MCF 10A (cell line): ENCODE measurements at places on chromosomes 6 and 20.

GRCh38 chr6:45445749-45446549 lies 68.2 kb upstream of the SUPT3H start:
- peak; percentile 99 for DNase-seq
- H3K27ac ChIP-seq: peak overlapping the region; percentile 85
- peaks cover 7% of the 10 kb centered on the region for H3K36me3 ChIP-seq
- peaks cover 34% of the 10 kb centered on the region for H3K4me1 ChIP-seq

- H3K27me3 ChIP-seq: no peaks in the 10 kb centered on the region
- peak overlapping the region; percentile 95 for H3K27ac ChIP-seq
- DNase-seq: peak; percentile 18
- H3K4me3 ChIP-seq: peak overlapping the region; percentile 97
- H3K36me3 ChIP-seq: no peaks in the 10 kb centered on the region
Observed at GRCh38 chr6:56953597-56954402, 1.1 kb upstream of the BEND6 start.

GRCh38 chr20:18543932-18544331 lies 23.3 kb upstream of the SMIM26 start:
- no peaks in the 10 kb centered on the region for H3K27me3 ChIP-seq
- no peak overlapping the region for H3K27ac ChIP-seq
- DNase-seq: no peak
- no peak overlapping the region for H3K4me3 ChIP-seq
- H3K36me3 ChIP-seq: peaks cover 94% of the 10 kb centered on the region

GRCh38 chr6:105675715-105676397 lies 273.0 kb upstream of the PREP start:
- no peak overlapping the region for H3K27ac ChIP-seq
- DNase-seq: peak; percentile 60
- no peaks in the 10 kb centered on the region for H3K36me3 ChIP-seq

GRCh38 chr6:149701714-149702113 lies 16.2 kb downstream of the LATS1 start:
- no peak overlapping the region for H3K4me3 ChIP-seq
- DNase-seq: no peak
- H3K27me3 ChIP-seq: no peaks in the 10 kb centered on the region
- peaks cover 12% of the 10 kb centered on the region for H3K36me3 ChIP-seq
- H3K27ac ChIP-seq: peak overlapping the region; percentile 44

DNA sequence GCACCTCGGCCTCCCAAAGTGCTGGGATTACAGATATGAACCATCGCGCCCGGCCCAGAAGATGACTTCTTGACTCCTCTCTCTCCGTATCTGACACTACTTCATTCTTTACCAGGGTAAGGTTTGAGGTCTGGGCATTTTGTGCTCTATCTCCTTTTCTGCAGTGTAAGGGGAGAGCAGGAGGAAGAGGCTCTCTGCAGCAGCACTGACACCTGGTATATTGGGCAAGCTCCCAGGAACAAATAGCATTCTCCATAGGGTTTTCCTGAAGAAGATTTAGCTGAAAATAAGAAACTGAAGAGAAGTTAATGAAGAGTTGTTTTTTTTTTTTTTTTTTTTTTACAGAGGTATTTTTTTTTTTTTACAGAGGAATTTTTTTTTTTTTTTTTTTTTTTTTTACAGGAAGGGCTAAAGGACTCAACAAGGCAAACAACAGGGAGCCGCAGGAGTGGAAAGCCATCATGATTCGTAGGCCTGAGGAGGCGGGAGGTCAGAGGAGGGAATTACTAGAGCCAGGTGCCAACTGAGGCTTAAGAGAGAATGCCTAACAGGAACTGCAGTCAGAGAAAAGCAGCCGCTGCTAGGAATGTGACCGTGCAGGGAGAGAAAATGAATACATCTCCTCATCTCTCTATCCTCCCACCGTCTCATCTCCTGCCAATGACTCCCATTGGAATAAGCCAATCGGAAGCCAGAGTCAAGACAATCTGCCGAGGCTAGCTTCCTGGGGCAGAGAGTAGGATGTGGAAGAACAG lies 34.7 kb upstream of the ADGRF4 start:
- no peaks in the 10 kb centered on the region for H3K36me3 ChIP-seq
- H3K4me3 ChIP-seq: no peak overlapping the region
- no peaks in the 10 kb centered on the region for H3K27me3 ChIP-seq
- peaks cover 6% of the 10 kb centered on the region for H3K4me1 ChIP-seq
- H3K27ac ChIP-seq: no peak overlapping the region

GRCh38 chr6:57254055-57254717 lies 32.1 kb upstream of the RAB23 start:
- H3K36me3 ChIP-seq: no peaks in the 10 kb centered on the region
- H3K4me1 ChIP-seq: peaks cover 7% of the 10 kb centered on the region
- H3K27me3 ChIP-seq: no peaks in the 10 kb centered on the region
- no peak overlapping the region for H3K27ac ChIP-seq

GRCh38 chr6:167682125-167682524 lies 144.6 kb upstream of the AFDN start:
- no peak for DNase-seq
- H3K27ac ChIP-seq: no peak overlapping the region
- no peak overlapping the region for H3K4me3 ChIP-seq
- H3K27me3 ChIP-seq: peaks cover 57% of the 10 kb centered on the region
- no peaks in the 10 kb centered on the region for H3K4me1 ChIP-seq
- no peaks in the 10 kb centered on the region for H3K36me3 ChIP-seq

- no peak overlapping the region for H3K27ac ChIP-seq
- DNase-seq: no peak
- no peak overlapping the region for H3K4me3 ChIP-seq
- H3K27me3 ChIP-seq: peaks cover 81% of the 10 kb centered on the region
- H3K36me3 ChIP-seq: peaks cover 4% of the 10 kb centered on the region
Observed at GRCh38 chr6:36331381-36331780, 5.3 kb downstream of the BNIP5 start.

DNA sequence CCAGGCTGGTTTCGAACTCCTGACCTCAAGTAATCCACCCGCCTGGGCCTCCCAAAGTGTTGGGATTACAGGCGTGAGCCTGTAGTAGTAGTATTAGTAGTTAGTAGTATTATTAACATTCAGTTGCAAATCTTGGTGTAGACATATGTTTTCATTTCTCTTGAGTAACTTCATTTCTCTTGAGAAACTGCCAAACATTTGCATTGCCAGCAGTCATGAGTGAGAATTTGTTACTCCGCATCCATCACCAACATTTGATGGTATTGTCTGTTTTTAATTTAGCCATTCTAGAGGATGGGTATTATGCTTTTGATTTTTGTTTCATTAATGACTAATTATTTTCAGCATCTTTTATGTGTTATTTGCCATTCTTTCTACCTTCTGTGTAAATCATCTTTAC lies 1.5 kb upstream of the ERVFRD-1 start:
- H3K27ac ChIP-seq: no peak overlapping the region
- no peaks in the 10 kb centered on the region for H3K36me3 ChIP-seq
- no peaks in the 10 kb centered on the region for H3K27me3 ChIP-seq
- H3K4me1 ChIP-seq: peaks cover 10% of the 10 kb centered on the region
- DNase-seq: no peak

GRCh38 chr20:41135187-41135887 lies 2.0 kb upstream of the PLCG1 start:
- H3K27me3 ChIP-seq: no peaks in the 10 kb centered on the region
- peak; percentile 57 for DNase-seq
- H3K27ac ChIP-seq: no peak overlapping the region
- peak overlapping the region; percentile 79 for H3K4me3 ChIP-seq
- H3K4me1 ChIP-seq: peaks cover 50% of the 10 kb centered on the region

DNA sequence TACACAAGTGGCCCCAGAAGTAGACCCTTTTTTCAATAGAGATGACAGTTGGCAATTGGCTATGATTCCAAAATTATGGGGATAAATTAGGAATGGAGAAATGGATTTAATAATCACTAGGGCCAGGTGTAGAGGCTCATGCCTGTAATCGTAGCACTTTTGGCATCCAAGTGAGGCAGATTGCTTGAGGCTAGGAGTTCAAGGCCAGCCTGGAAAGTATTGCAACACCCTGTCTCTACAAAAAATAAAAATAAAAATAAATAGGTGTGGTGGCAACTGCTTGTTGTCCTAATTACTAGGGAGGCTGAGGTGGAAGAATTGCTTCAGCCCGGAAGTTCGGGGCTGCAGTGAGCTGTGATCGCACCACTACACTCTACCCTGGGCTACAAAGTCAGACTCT lies 60.0 kb downstream of the BMP2 start:
- no peaks in the 10 kb centered on the region for H3K4me1 ChIP-seq
- no peaks in the 10 kb centered on the region for H3K36me3 ChIP-seq
- DNase-seq: no peak
- peak overlapping the region; percentile 57 for H3K27ac ChIP-seq
- H3K4me3 ChIP-seq: no peak overlapping the region
- H3K27me3 ChIP-seq: no peaks in the 10 kb centered on the region

GRCh38 chr20:60658681-60659080 lies 593.4 kb upstream of the CDH4 start:
- no peak overlapping the region for H3K4me3 ChIP-seq
- no peak for DNase-seq
- no peak overlapping the region for H3K27ac ChIP-seq

DNA sequence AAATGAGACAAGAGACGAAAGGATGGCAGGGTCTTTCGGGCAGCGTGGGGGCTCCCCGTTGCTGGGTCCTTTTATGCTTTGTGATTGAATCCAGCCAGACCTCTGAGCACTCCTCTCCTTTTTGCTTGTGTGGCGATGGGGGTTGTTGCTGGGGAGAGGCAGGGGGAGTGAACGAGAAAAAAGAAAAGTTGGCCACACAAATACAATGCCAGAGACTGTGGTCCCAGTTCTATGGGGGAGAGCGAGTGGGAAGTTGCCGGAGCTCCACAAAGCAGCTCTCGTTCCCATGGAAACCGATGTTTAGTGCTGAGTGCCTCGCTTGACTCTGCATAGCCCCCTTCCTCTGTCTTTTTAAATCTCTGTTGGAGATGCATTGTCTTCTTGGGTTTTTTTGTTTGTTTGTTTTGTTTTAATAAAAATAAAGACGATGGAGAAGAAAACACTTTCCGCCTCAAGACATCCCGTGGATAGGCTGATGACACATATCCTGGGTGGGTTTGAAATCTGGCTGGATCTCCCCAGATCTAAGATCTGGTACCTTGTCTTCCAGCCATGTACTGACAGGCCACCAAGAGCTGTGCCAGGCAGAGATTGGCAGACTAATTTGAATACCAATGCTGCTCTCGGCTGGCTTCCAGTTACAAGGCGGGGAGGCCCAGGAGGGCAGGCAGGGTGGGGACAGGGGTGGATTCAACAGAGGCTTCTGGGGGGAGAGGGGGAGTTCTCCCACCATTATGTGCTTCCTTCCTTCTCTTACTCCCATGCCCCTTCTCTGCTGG lies 529.3 kb downstream of the QKI start:
- H3K36me3 ChIP-seq: no peaks in the 10 kb centered on the region
- no peak for DNase-seq
- H3K27ac ChIP-seq: no peak overlapping the region
- no peaks in the 10 kb centered on the region for H3K4me1 ChIP-seq
- no peaks in the 10 kb centered on the region for H3K27me3 ChIP-seq
- no peak overlapping the region for H3K4me3 ChIP-seq

GRCh38 chr20:1838556-1839279 lies 56.5 kb upstream of the SIRPA start:
- H3K27me3 ChIP-seq: no peaks in the 10 kb centered on the region
- no peak for DNase-seq
- H3K27ac ChIP-seq: no peak overlapping the region
- no peak overlapping the region for H3K4me3 ChIP-seq
- H3K36me3 ChIP-seq: peaks cover 13% of the 10 kb centered on the region
- H3K4me1 ChIP-seq: no peaks in the 10 kb centered on the region

DNA sequence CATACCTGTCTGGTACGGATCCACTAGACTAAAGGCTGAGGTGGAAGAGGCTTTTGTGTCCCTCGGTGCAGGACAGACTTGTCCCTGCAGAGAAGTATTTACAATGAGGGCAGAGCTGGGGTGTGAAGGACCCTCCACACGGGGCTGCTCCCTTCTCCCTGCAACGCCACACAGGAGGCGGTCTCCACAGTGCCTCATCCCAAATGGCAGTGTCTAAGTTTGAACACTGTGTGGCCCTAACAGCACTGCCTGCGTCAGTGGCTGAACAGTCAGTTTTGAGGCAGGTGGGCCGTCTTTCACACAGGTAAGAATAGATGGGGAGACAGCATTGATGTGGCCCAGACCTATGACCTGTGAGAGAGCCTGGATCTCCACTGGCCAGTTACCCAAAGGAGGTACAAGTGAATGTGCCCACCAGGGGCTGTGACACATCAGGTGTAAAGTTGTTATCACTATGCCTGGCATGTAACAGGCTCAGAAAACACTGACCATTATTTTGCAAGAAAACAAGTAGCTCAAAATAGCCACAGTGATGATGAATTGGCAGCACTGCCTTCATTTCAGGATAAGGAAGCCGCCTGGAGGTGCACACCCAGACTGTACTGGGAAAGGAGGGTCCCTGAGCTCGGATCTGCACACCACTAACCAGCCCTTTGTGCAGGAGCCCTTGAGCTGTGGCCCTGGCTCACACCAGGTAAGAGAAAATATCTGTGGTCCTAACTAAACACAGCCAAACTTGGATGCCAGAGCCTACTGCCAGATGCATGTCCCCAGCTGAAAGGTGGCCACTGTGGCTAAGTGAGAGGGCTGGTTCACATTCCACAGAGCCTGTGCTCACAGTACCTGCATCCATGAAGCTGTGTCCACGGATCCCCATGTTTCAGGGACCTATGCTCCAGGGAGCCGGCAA lies 246.7 kb downstream of the DLL1 start:
- peaks cover 17% of the 10 kb centered on the region for H3K27me3 ChIP-seq
- H3K27ac ChIP-seq: no peak overlapping the region
- DNase-seq: no peak
- no peaks in the 10 kb centered on the region for H3K36me3 ChIP-seq
- H3K4me1 ChIP-seq: peaks cover 2% of the 10 kb centered on the region

GRCh38 chr6:1296079-1296478 lies 15.8 kb upstream of the FOXQ1 start:
- no peak for DNase-seq
- H3K27ac ChIP-seq: no peak overlapping the region
- no peak overlapping the region for H3K4me3 ChIP-seq
- H3K4me1 ChIP-seq: peaks cover 22% of the 10 kb centered on the region

DNA sequence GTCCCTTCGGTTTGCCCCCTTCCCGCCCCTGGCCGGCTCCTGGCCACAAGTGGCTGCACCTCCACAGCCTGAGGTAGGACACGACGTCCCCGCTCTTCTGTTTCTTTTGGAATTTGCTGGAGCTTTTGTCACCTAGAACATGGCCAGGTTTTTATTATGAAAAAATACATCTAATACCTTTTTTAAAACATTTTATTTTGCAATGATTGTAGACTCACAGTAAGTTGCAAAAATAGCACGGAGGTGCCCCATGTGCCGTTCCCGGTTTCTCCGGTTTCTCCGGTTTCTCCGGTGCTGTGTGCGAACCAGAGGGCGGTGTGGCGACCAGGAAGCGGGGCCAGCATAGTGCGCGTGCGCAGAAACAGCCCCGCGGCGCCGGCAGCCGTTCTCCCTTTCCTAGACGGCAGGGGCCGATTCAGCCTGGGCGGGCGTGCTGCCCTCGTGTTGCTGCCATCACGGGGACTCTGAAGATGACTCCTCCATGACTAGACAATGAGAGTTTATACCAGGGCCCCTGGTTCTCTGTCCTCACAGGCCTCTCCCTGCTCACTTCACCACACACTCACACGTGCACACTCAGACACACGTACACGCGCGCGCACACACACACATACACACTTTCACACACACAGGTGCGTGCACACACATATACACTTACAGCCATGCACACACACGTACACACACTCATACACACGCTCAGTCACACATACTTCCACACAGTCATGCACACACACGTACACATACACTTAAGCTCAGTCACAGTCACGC lies 102.1 kb downstream of the TMEM242 start:
- no peaks in the 10 kb centered on the region for H3K27me3 ChIP-seq
- H3K36me3 ChIP-seq: no peaks in the 10 kb centered on the region
- H3K4me1 ChIP-seq: peaks cover 18% of the 10 kb centered on the region
- peak; percentile 78 for DNase-seq
- H3K27ac ChIP-seq: no peak overlapping the region
- H3K4me3 ChIP-seq: peak overlapping the region; percentile 32
